ENCODE measurements at places on chromosomes 5 and 9. TPM values are rescaled to one million over a fixed set of nuclear protein-coding genes. Genes with fewer than 3 reads are reported as not detected.

DNA sequence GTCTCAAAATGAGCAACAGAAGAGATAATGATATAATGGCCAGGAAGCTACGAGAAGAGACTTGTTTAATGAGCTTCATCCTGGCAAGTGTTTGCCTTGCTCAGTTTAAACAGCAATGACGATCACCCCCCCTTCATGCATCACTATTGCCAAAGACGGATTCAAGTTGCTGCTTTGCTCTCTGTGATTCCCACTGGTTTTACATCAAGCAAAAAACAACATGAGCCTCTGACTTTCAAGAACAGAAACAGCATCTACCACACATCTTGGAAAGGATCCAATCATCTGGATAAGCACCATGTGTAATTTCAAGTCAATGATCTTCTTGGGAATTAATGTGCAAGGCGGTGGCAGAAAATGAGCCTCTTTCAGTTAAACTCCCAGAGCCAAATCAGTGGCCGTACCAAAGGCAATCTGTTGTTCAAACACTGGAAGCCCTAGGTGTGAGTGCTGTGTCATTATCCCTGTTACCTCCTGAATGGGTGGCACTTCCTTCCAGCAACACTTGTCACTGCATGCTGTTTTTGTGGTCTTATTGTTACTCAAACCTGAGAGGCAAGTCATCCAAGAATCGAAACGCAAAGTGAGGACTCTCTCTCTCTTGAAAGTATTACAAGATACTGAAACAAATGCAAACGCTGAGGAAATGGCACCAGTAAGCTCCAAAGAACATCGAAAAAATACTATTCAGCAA is 72.8 kb downstream of the MED27 start:
- no peak for DNase-seq

DNA sequence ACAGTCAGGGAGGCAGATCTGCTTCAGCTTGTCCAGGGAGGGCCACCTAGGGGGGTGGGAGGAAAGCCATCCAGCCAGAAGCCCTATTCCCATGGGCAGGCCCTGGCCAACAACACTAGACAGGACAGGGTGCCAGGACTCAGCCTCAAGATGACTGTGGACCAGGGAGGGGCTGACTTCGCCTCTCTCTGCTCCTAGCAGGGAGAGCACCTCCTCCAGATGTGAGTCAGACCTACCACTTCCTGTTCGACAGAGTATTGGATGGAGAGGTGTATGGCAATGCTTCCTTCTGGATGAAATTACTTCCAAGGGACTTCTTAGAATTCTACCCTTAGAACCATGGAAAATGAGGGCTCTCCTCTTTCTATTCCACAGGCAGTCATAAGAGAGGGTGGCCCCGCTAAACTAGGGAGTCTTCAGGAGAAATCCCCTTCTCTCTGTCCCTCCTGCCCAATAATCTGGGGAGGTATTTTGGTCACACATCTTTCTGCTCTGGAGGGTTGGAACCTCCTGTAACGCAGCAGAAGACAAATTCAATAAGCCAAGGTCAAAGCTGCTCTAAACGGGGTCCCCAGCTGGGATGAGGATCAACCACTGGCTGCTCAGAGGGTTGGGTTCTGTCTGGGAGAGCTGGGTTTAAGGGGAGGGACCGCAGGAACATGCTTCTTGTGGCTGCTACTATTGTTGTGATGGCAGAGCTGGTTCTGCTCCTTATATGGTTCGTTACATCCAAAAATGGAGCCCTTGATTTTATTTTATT is 23.2 kb upstream of the RCL1 start:
- no peak for DNase-seq

GRCh38 chr5:129246088-129246487 is 151.5 kb downstream of the ISOC1 start:
- no peak for DNase-seq

- no peak for DNase-seq
These were observed 20.5 kb upstream of the RALGPS1 start for GRCh38 chr9:126894052-126894603.

DNA sequence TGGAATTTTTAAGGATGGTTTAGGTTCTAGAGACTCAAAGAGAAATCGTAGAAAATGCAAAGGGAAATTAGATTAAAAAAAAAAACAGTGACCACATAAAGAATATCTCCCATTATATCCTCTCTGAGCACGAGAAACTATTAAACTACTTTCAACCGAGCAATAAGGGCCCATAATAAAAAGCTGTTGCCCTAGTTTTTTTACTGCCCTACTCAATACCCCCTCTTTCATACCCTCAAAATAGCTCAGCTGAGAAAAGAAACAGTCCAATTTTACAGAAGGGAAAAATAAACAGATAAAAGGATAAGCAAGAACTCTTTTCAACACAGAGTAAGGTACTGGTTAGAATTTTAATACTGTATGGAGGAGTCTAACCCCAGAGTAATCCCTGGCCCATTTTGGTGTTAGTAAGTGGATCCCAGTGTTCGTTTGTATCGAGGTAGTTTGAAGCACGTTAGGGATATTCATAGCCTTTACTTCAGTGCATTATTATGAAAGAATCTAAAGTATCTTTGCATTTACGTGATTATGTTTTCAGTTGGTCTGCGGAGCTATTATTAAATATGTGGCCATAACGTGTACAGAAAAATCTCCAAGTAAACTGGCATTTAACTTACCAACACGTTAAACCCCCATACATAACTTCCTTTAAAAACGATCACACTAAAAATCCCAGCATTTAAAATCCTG is 980 bp upstream of the RHOBTB3 start:
- DNase-seq = no peak

DNA sequence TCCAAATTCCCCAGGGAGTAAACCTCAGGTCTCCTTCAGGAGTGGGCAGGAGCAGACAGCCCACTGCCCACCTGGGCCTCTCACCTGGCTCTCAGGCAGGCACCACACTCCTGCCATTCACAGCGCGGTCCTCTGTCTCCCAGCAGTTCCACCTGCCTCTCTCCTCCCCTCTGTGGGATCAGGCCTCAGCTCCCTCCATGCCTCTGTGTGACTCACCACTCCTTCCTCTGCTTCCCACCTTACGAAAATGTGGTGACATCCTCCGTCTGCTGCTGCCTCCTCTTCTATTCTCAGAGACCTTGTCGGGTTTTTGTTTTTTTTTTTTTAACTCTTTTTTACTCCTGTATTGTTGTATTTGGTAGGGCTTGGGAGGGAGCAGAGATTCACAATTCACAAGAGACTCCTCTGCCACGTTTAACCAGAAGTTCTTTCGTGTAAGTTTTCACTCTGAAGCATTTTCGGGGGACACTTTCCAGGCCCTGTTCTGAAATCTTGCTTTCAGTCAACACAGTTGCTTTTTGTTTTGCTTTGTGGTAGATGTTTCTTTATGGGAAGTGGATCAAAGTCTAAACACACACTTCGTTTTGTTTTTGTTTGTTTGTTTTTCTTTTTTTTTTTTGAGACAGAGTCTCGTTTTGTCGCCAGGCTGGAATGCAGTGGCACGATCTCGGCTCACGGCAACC is 21.1 kb upstream of the CDKN2AIPNL start:
- DNase-seq = no peak

DNA sequence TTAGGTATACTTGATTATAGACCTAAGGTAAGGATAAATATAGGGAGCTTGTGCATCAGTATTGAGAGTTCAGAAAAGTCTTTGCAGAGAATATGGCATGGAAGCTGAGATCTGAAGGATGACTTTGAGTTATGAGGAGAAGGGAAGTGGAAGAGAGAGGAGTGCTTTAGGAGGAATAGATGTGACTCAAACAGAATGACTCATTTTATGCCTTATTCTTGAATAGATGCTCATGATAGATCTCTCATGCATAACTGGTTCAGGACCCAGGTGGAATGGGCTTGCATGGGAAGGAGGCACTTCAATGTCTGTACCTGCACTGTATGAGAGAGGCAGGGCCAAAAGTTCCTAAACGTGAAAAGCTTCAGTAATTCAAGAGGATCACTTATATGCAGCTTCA is 103.3 kb downstream of the CWC27 start:
- no peak for DNase-seq

- no peak for DNase-seq
These were observed 33.8 kb downstream of the RCL1 start for GRCh38 chr9:4826417-4827166.

DNA sequence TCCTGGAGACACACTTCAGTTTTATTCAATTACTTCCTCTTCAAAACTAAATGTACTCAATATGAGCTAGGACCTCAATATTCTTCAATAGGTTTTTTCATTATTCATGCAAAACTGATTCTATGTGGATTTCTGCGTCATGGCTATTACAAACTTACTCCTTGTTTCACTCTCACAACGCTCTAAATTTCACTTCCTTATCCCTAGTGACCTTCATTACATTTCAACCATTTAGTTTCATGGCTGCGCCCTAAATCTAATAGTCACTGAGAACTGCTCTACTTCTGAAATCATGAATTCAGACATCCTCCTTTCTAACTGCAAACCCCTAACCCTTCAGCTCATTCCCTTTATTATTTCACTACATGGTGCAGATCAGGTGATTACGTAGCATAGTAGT is 93.9 kb downstream of the SLC25A46 start:
- DNase-seq = no peak

DNA sequence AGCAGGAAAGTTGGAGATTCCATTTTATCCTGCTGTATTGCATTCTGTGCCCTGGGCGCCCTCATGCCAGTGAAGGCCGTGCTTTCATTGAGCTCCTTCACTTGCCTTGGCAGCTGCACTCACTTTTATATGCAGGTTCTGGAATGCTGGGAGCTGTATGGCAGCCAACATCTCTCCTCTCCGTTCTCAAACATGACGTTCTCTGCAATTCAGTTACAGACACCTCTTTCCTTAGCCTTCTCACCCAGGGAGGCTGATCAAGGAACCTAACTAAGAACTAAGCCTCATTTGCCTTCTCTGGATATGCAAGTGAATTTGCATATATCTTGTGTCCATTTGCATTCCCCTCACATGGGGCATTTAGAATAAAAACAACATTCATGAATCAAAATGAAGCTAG is 29.4 kb upstream of the PURA start:
- DNase-seq = no peak

DNA sequence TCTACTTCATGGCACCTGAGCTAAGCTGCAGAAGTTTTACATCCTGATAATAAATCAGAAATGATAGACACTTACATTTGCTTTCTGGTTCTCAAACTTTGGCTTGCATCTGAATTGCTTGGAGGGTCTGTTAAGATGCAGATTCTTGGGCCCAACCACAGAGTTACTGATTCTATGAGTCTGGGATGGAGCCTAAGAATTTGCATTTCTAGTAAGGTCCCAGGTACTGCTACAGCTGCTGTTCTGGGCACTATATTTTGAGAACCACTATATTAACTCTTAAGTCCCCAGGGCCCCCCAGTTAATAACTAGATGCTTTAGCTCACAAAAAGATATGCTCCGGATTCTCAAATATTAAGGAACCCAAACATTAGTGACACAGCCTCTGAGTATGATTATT is 69.8 kb upstream of the DAB2 start:
- DNase-seq = no peak

TIFAB gene
- not detected for total RNA-seq

IRX1 gene
- 16.7 TPM for total RNA-seq

SAPCD2 gene
- 5.7 TPM for total RNA-seq

IL5 gene
- not detected for total RNA-seq

TMEM171 gene
- total RNA-seq = 1.3 TPM

OTP gene
- total RNA-seq = not detected

TUSC1 gene
- total RNA-seq = 28.0 TPM

ABO gene
- total RNA-seq = 1.4 TPM

LRRC14B gene
- total RNA-seq = not detected

OR2Y1 gene
- total RNA-seq = not detected

LRRC19 gene
- total RNA-seq = not detected

PCDHGA4 gene
- total RNA-seq = 0.25 TPM

All from lower leg skin (tissue), 4 donors.